ENCODE measurements at places on chromosomes 12 and 14. TPM values are rescaled to one million over a fixed set of nuclear protein-coding genes. Genes with fewer than 3 reads are reported as not detected.

Gene MFAP5
- not detected for total RNA-seq

Gene FITM1
- total RNA-seq: 0.13 TPM

Gene PARP2
- 18.0 TPM for total RNA-seq

Gene PRPH
- 1.5 TPM for total RNA-seq

Gene METTL3
- total RNA-seq: 46.9 TPM

Gene RECQL
- 47.5 TPM for total RNA-seq

Gene B3GNT4
- 0.66 TPM for total RNA-seq

Gene RDH16
- total RNA-seq: 0.19 TPM

Gene SYCP3
- not detected for total RNA-seq

Gene MMP14
- 0.33 TPM for total RNA-seq

Gene RPL10L
- not detected for total RNA-seq

Gene RBP5
- total RNA-seq: not detected

Gene PTPN6
- 11.7 TPM for total RNA-seq

Gene KRT71
- total RNA-seq: not detected

Gene AHNAK2
- 204 TPM for total RNA-seq

Gene DTX3
- total RNA-seq: 17.8 TPM

Gene RPGRIP1
- 0.26 TPM for total RNA-seq

Gene HSPA2
- 37.2 TPM for total RNA-seq

Gene KLRF1
- not detected for total RNA-seq

Gene LRRC10
- not detected for total RNA-seq

Gene KRT84
- not detected for total RNA-seq

Gene SMIM41
- not detected for total RNA-seq

Gene PSMA3
- 192 TPM for total RNA-seq

Gene GYS2
- total RNA-seq: not detected

Gene PTGER2
- 2.7 TPM for total RNA-seq

Gene GPR132
- 0.63 TPM for total RNA-seq

Gene PTHLH
- total RNA-seq: 15.4 TPM

Gene SFSWAP
- 26.8 TPM for total RNA-seq

Gene HOXC13
- total RNA-seq: 18.5 TPM

Gene ST8SIA1
- not detected for total RNA-seq

Gene TMEM121
- total RNA-seq: 10.8 TPM

Gene PPFIA2
- not detected for total RNA-seq

Gene A2M
- total RNA-seq: 0.08 TPM

Gene GPRC5D
- not detected for total RNA-seq

All from A549 treated with Mapracorat at 1 μM for 4 hours (cell line).